ENCODE measurements at places on chromosomes 6 and 20. TPM values are rescaled to one million over a fixed set of nuclear protein-coding genes. Genes with fewer than 3 reads are reported as not detected.

The GATA5 gene
- total RNA-seq: 3.8 TPM

The IYD gene
- not detected for total RNA-seq

DNA sequence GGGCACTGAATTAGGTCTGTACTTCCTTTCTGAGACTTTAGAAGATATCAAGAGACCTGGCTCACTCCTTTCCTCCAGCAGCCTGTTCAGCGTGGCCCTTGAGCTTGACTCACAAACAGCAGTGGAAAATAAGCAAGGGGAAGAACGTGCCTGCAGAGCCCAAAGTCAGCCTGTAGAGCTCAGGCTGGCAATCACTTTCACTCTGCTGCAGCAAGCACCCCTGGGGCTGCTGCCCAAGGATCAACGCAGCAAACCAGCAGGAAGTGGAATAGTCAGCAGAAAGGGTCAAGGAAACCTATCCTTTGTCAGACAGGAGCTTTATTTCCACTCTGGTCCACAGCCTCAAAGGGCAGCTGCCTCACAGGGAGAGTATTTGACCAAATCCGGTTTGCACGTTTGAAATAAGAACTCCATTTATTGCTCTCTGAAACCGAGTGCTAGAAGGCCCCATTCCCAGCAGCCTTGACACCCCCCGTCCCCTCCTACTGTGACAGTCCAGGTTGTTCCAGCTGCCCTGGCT is 77.4 kb downstream of the PRDM1 start:
- no peak for DNase-seq

DNA sequence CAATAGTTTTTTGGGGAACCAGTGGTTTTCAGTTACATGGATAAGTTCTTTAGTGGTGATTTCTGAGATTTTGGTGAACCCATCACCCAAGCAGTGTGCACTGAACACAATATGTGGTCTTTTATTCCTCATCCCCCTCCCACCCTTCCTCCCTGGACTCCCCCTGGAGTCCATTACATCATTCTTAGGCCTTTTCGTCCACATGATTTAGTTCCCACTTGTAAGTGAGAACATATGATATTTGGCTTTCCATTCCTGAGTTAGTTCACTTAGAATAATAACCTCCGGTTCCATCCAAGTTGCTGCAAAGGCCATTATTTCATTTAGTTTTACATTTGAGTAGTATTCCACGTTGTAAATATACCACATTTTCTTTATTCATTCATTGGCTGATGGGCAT is 28.3 kb downstream of the RPP40 start:
- no peak for DNase-seq

DNA sequence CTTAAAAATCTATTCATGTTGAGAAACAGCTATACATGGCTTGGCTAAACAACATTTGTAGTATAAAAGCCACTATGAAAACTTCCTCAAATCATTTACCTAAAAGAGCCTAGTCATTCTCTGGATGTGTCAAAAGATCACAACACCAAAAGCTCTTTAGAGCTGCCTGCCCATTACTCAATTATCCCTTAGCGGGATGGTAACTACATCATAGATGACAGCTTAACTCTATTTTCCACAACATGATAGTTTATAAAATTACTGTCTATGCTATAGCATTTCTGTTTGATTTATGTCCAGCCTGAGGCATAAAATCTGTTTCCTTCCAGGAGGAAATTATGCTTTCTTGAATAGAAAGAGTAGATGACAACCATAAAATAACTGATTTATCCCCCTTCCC is 777.6 kb upstream of the HS3ST5 start:
- no peak for DNase-seq

All from posterior vena cava (tissue), 2 donors.